ENCODE measurements at places on chromosomes 7 and 10.

GRCh38 chr10:24694086-24694485, 29.6 kb downstream of the ARHGAP21 start:
- DNase-seq = no peak

- DNase-seq = peak; percentile 82
Observed at GRCh38 chr7:29017713-29018112, 59.6 kb upstream of the TRIL start.

DNA sequence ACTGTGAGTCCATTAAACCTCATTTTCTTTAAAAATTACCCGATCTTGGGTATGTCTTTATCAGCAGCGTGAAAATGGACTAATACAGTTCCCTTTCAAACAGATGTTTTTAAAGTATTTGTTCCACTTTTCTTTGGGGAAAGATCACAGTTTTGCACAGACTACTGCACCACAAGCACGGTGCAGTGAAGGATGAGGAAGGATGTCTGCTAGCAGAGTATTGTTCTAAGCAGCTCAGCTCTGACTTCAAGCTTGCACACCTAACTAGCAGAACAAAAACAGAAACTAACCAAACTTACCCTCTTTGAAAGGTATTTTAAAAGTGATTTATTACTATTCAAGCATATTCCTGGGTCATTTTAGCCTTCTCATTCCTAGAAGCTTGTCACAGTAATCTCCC, 20.0 kb downstream of the THNSL1 start:
- DNase-seq = no peak

GRCh38 chr7:93921607-93922566, at the start of gene GNG11:
Gene GNG11 (plus strand): TSS chr7:93921735. CDS start chr7:93922138, 403 bp downstream.
- no peak for DNase-seq

DNA sequence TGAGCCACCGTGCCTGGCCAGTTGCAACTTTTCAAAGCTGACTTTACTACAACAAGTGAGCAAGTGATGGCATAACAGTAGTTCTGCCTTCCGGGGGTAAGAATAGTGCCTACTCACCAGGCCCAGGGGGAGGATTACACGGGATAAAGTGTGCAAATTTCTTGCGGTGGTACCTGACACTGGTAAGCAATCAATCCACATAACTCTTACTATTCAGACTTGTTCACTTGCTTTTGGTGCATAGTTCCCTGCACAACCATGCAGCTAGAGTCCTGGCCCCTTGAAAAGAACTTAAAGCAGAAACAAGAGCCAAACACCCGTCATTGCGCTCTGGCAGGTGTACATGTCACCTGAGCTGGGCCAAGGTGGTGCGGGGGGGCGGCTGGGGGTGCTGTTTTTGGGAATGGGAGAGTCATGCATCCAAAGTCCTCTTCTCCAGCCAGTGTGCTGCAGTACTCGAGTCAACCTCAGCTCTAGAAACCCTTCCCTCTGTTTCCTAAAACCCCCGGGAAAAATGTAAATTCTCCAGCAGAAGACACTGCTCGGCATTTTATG, 5.4 kb upstream of the COBL start:
- DNase-seq = peak; percentile 30

GRCh38 chr10:126216632-126216961, 171.7 kb downstream of the ADAM12 start:
- no peak for DNase-seq

- no peak for DNase-seq
Observed at GRCh38 chr7:88317422-88317821, 10.7 kb upstream of the STEAP4 start.

GRCh38 chr10:50622706-50623662, 772 bp downstream of the SGMS1 start:
- no peak for DNase-seq

GRCh38 chr7:150307904-150308303, 15.3 kb upstream of the LRRC61 start:
- DNase-seq = no peak

GRCh38 chr7:115749924-115750323, 280.6 kb downstream of the TFEC start:
- peak; percentile 17 for DNase-seq

Measured in NCI-H2029 (cell line).